ENCODE measurements at places on chromosomes 13 and 19.

DNA sequence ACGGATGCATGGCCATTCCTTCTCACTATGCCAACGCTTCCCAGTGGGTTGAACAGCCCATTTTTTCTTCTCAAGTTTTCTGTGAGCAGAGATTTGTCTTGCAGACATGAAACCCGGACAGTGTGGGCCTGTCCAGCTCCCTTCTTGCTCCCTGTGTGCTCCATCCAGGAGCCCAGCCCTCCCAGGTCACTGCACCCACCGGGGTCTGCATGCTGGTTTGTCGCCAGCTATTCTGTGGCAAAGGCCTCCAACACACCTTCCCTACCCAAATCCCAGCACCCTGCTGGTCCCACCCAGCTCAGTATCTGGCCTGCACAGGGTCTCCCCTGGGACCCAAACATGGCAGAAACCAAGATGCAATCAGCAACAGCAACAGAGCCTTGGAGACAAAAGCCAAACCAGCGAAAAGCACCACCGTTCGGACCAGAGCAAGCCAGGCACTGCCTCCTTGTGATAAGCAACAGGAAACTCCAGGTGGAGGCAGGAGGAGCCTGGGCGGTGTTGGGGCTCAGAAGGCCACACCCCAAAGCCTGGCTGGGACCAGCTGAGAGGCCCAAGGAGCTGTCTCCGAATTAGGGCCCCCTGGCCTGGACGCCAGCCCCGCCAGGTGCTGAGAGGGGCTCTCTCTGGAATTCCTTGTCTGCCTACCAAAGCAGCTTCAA is 12.2 kb upstream of the SPACA7 start:
- no peak for DNase-seq

DNA sequence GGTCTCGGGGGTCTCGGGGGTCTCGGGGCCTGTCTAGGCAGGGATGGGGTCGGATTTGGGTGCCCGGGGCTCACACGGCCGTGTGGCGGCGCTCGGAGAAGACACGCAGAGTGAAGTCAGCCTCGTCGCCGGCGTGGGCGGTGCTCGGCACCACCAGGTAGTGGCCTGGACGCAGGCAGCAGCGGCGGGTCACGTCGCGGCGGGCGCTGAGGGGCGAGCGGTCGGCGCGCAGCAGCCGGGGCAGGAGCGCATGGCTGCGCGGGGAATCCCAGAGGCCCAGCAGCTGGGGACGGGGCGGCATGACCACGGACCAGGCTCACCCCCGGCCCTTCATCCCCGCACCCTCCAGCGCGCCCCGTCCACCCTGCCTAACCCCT is 8.2 kb downstream of the CAPN12 start:
- no peak for DNase-seq

DNA sequence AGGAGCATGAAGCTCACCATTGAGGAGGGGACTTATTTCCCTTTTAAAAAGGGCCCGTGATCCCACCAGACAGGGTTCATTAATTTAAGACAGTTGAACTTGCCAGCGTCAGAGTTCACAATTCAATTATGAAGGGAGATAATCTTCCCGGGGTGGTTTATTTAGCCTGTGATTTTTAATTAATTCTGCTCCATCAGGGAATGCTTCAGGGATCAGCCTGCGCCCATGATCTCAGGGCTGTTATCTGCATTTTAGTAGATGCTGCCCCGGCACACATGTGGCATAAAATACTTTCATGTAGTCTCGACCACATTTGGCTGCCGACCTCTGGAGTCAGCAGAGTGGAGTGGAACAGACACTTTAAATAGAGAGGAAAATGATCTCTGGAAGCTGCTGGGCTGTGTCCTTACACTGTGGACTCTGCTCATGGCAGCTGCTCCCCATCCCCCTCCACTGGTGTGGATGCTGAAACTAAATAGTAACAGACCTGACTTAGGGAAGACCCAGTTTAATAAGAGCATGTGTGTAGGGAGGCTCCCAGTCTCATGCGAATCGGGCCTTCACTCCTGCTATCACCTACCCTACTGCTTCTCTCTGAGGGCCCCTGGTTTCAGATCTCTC is 256.9 kb downstream of the TEX29 start:
- peak; percentile 35 for DNase-seq

- no peak for DNase-seq
Measured at GRCh38 chr13:46594374-46595078, 41.6 kb downstream of the LRCH1 start.
